ENCODE measurements at places on chromosomes 11 and 22.

- no peak for DNase-seq
Observed at GRCh38 chr11:14546672-14547071, 26.5 kb upstream of the PSMA1 start.

GRCh38 chr11:46210133-46210636, 67.3 kb upstream of the CREB3L1 start:
- peak; percentile 40 for DNase-seq

DNA sequence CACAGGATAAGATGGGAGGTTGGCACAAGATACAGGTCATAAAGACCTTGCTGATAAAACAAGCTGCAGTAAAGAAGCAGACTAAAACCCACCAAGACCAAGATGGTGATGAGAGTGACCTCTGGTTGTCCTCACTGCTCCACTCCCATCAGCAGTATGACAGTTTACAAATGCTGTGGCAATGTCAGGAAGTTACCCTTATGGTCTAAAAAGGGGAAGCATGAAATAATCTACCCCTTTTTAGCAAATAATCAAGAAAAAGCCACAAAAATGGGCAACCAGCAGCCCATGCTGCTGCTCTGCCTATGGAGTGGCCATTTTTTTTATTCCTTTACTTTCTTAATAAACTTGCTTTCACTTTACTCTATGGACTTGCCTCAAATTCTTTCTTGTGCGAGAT, 8.7 kb upstream of the PIWIL4 start:
- DNase-seq, result no peak

DNA sequence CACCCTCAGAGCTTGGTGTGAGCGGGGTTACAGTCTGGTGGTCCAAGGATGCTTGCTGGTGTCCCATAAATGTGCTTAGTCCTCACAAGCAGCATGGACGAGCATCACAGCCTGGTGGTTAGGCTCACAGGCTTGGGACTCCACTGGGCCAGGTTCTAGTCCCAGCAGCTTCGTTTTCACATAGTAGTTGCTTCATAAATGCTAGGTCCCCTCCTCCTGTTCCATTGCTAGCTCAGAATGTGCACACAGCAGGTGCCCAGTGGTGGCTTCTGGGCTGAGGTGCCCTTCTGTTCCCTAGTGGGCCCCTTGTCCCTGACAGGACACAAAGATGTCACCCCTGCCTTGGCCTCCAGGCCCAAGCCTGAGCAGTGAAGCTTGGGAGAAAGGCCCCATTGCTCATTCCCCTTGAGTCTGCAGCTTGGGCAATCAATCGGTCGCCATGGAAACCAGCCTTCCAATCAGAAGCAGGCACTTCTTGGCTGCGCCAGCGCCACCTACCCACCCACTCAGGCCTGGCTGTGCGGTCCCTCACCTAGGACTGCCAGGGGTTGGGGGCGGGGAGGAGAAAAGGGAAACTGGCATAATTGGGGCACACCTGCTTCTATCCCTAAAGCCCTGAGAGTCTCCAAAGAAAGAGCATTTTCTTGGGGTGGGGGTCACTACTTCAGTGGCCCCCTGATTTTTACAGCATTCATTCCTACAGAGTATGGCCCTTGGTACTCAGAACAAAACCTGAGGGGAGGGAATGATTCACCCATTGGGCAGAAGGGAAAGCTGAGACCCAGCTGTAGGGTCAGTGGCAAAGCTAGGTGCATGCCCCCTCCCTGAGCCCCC, 48.1 kb downstream of the CYTH4 start:
- DNase-seq, result peak; percentile 36

GRCh38 chr22:24285245-24285644, 14.6 kb downstream of the SPECC1L start:
- DNase-seq, result peak; percentile 22

DNA sequence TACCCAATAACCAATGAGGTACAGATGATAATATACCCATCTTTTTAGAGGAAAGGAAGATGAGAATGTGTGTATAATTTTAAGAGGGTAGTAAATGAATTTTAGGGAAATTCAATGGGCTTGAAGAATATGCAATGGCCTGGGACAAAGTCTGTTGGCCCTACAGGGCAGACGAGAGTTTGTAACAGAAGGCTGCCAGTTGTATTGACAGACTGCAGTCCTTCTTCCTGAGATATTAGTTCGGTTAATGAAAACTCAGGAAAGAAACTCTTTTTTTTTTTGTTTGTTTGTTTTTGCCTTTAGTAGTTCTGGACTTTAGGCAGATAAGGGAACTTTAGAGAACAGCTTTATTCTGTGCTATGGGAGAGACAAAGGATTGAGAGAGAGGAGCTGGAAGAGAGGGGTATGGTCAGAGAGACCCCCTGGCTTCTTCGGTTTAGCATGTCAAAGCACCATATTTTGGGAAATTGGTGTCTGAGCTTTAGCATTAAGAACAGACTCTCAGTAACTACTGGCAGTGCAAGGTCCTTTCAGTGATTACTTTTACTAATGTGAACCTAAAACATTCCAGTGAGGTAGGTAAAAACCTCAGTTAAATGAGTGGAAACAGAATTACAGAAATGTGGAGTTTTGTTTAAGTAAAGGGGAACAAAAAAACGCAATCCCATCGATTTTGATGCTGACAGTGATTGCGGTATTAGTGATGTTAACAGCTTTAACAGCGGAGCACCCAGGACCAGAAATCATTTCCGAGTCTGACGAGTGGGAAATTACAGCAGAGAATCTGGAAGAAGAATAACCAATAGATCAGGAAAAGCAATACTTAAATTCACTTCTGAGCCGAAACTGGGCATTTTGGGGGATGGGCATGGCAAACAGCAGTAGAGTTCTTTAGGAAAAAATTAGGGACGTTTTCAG, 644 bp upstream of the NAALAD2 start:
- no peak for DNase-seq

GRCh38 chr22:38316364-38317121, 690 bp downstream of the CSNK1E start:
- peak; percentile 61 for DNase-seq

- DNase-seq, result no peak
Observed at GRCh38 chr22:25068707-25069106, 116.2 kb downstream of the KIAA1671 start.

DNA sequence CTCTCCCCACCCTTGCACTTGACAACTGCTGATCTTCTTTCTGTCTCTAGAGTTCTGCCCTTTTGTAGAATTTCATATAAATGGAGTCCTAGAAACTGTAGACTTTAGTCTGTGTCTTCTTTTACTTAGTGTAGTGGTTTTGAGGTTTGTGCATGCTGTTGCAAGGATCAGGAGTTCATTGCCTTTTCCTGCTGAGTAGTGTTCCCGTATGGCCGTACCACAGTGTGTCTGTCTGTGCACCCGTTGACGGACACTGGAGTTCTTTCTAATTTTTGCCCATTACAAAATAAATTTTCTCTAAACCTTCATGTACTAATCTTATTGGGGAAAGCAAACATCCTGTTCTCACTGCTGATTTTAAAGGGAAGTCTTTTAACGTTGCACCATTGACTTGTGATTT, 138.1 kb downstream of the TBC1D22A start:
- DNase-seq, result no peak

- no peak for DNase-seq
Observed at GRCh38 chr11:22049276-22049675, 143.6 kb upstream of the ANO5 start.

DNA sequence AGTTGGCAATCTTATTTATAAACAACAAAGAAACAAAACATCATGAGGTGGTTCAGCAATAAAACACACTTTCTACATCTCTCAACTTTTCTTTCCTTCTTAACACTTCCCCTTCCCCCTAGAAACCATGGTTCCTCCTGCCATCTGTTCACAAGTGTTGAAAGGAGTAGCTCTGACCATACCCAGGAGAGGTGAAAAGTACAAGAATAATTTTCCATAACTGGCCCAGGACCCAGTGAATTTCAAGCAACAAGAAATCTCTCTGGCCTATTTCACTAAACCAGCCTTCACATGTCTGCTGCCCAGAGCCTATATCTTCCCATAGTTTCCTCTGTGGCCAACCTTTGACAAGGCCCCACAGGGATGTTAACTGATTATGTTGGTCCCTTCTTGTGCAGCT, 98.2 kb upstream of the CEP126 start:
- no peak for DNase-seq

GRCh38 chr22:38868886-38869381, 3.1 kb downstream of the CBX6 start:
- DNase-seq, result peak; percentile 81

- DNase-seq, result no peak
Observed at GRCh38 chr11:126214441-126214840, 2.9 kb downstream of the FAM118B start.

DNA sequence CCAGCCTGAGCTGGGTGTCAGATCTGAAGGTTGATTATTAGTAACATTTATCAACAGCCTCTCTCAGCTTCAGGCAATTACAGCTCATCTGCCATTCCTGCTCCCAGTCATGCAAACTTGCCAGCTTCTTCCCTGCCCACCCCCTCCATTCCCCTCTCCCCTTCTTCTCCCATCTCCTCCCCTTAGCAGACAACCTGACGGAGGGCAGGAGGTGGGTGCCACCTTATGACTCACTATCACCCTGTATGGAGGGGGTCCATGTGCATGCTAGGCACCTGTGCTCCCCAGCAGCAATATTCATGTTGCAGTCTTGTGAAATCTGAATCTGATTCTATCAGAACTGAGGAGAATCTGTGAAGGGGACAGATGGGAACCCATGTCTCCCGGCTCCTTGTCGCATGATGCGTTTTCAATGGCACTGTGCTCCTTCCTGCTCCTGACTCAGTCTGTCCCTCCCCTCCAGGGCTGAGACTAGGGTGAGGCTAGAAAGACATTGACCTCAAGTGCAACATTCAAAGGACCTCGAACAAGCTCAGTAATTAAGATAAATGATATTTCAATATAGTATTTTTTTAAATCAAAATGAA, 46.3 kb upstream of the TUB start:
- DNase-seq, result no peak

- no peak for DNase-seq
Observed at GRCh38 chr11:32511926-32512325, 71.7 kb upstream of the EIF3M start.

Data from CD4-positive, alpha-beta T cell treated with Interleukin-4 for 1 hour (primary cell).